ENCODE measurements at places on chromosomes 3 and 15.

DNA sequence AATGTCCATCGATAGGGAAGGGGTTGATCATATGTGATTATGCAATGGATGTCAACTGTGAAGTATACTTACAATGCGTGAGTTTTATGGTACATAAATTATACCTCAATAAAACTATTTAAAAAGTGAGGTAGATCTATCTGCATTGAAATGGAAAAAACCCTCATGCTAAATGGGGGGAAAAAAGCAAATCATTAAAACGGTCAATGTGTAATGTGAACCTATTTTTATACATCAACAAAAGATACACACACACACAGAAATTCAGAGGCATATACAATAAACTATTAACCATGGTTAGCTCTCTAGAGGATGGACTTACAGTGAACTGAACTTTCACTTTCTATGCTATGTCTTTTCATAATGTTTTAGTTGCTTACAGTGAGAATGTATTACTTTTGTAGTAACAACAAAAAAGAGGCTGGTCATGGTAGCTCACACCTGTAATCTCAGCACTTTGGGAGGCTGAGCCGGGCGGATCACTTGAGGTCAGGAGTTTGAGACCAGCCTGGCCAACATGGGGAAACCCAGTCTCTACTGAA lies 23.1 kb downstream of the STIMATE start:
- no peak for DNase-seq

DNA sequence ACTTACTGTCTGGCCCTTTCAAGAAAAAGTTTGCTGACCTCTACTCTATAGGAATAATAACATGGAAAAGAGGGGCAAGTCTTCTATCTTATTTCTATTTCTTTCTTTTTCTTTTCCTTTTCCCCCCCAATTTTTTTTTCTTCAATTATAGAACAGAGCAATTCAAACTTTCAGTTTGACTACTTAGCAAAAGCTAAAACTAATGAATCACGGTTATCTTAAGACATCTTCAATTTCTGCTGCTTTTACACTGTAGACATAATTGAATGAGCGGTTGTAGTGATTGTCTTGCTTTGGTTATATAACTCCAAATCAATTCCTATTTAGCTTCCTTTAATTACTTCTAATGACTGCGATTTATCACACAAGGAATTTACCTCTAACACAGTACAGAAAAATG lies 74.3 kb upstream of the P2RY1 start:
- no peak for DNase-seq

DNA sequence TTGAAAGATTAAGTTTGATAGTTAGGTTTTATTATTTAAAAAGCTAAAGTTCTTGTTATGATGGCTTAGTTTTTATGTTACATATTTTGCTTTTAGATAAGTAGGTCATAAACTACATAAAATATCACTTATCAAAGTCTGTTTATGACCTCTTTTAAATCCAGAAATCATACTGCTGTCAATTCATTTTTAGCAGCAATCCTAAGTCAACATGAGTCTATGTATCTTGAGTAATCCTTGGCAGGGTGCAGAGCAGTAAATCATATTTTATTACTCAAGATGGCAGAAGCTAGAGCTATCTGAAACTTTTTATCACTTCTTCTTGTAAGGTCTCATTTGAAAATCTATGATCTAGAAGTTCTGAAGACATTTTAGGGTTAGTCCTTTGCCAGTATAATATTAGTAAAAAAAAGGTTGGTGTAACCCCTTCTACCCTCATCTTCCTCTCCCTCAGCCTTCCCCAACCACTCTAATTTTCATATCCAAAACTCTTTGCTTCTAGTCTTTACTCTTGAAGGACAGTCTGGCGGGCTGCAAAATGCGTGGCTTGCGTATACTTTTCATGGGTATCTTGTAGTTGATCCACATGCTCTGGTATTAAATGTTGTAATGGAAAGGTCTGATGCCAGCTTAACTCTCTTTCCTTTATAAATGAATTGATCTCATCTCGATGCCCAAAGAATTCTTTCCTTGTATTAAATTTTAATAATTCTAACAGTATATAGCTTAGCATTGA lies 134.0 kb upstream of the THRB start:
- DNase-seq, result no peak

DNA sequence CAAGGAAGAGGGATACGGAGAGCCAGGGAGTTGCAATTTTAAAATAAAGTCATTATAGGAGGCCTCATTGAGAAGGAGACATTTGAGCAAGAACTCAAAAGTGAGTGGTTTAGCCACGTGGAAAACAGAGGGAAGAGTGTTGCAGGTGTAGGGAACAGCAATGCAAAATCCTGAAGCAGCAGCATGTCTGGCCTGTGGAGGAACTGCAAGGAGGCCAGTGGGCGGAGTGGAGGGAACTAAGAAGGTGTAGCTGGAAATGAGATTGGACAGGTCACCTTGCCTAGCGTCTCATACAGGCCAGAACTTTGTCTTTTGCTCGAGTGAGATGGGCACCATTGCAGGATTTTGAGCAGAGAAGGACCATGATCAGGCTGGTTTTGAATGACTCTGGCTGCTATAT lies 34.9 kb downstream of the SAXO2 start:
- no peak for DNase-seq

DNA sequence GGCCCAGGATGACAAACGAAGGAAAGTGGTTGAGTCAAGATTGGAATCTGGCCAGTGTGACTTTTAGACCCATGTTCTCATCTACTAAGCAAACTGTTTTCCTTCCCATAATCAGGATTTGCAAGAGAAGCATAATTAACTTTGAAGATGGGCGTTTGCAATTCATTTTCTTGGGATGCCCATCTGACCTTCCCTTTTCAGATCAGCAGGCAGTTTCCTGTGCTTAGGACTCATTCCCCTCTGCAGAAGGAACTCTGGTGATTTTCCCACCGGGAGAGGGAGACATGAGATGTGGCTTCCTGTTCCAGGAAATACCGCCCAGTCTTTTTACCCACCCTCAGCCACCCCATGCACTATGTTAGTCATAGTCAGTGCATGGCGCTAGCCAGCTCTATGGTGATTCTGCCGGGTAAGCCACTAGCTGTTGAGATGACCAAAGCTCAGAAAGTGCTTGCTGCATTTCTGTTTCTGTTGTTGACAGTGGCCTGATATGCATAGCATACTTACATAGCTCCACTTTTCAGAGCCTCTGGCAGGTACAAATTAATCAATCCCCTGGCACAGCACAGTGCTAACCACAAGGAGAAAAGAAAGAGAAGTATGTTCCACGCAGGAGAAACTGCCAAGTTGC lies 129.4 kb downstream of the VGLL4 start:
- DNase-seq, result peak; percentile 26

- no peak for DNase-seq
Measured at GRCh38 chr3:188832961-188833721, 338.6 kb upstream of the TPRG1 start.

DNA sequence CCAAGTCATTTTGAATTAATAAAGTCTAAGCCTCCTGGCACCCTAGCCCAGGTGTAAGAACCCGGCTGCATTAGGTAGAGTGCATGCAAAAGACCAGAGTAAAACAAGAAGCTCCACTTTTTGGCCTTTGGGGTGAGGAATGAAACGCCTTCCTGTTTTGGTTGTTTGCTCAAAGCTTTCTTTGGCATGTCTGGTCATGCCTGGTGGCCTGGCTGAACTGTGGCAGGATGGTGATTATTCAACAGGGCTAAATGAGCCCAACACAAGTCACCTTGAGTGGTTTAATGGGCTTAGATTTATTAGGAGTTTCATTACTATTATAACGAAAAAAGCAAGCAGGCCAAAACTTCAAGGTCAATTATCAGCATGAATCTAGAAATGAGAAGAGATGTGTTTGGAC lies 40.9 kb upstream of the LDHAL6B start:
- no peak for DNase-seq

DNA sequence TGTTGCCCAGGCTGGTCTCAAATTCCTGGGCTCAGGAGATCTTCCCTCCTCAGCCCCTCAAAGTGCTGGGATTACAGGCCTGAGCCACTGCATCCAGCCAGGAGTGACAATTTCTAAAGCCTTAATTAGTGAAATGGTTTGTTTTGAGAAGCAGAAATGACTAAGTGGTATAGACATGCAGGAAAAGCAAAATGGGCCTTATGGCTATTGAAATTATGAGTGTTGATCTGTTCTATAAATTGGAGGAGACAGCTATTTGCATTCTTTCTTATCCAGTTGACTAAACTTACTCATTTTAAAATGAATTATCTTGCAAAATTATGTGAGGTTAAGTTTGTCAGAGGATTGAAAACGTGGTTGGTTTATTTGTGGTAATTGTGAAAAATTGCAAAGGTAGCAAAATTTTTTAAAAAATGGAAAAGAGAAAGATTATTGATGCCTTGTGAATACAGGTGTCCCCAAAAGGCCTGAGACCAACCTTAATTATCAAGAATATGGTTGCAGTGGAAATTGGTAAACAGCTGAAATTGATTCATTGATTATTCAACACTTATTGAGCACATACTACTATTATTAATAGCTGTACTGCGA lies 7.9 kb downstream of the RAP2B start:
- DNase-seq, result no peak

GRCh38 chr3:60086811-60087210 lies 1037.0 kb upstream of the CFAP20DC start:
- no peak for DNase-seq

DNA sequence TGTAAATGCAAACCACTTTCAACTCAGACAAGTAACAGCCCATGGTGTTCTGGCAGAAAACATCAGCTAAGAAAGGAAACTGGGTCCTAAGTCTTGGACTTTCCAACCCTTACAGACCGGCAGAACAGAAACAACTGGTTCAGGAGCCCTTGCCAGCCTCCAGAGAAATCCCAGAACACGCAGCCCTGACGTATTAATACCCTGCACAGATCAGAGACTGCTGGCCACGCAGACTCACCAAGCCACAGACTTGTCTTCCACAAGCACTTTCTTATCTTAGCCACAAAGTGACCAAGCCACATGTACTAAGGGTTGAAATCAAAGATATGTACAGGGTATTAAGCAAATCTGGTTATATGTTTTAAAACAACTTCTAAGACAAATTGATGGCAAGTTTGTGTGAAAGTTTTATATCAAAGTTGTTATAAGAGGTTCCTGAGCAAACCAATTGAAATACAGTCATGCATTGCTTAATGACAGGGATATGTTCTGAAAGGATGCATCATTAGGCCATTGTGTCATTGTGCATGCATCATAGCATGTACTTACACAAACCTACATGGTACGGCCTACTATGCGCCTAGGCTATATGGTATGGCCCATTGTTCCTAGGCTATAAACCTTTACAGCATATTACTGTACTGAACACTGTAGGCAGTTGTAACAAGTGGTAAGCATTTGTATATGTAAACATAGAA lies 36.8 kb downstream of the BTD start:
- DNase-seq, result no peak

DNA sequence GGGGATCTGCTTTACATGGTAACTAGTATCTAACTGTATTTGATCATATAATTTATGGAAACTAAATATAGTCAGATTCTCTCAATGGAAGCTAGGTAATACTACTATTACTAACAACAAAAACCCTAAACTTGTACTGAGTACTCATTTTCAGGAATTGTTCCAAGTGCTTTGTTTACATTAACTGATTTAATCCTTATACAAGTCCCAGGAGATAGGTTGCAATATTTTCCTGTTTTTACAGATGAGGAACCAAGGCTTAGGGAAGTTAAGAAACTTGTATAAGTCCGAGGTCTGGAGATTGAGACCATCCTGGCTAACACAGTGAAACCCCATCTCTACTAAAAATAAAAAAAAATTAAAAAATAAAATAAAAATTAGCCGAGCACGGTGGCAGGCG lies 7.5 kb upstream of the MTHFS start:
- no peak for DNase-seq

DNA sequence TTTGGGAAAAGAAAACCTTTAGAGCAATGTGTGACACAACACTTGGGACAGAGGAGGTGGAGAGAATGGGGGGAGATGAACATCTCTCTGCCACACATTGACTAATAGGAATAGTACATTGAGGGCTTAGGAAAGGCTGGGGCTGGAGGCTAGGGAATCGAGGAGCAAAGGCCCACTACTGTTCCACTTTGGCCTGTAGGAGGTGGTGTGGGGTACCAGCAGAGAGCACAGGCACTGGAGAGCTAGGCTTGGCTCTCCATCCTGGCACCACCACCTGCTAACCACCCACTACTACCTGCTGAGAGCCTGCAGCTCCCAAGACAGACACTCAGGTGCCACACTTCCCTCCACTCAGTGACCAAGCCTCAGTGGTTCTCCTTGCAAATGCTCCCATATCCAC lies 19.4 kb downstream of the CCDC32 start:
- DNase-seq, result no peak

- no peak for DNase-seq
Measured at GRCh38 chr3:14224895-14225294, 46.3 kb downstream of the LSM3 start.

- no peak for DNase-seq
Measured at GRCh38 chr3:111761309-111761795, 97.7 kb upstream of the PHLDB2 start.

GRCh38 chr15:99275061-99275460 lies 23.8 kb downstream of the LRRC28 start:
- DNase-seq, result no peak

GRCh38 chr15:100602823-100603393 lies 519 bp downstream of the ASB7 start:
- DNase-seq, result no peak

- no peak for DNase-seq
Measured at GRCh38 chr3:174436367-174436766, 422.8 kb upstream of the NAALADL2 start.

DNA sequence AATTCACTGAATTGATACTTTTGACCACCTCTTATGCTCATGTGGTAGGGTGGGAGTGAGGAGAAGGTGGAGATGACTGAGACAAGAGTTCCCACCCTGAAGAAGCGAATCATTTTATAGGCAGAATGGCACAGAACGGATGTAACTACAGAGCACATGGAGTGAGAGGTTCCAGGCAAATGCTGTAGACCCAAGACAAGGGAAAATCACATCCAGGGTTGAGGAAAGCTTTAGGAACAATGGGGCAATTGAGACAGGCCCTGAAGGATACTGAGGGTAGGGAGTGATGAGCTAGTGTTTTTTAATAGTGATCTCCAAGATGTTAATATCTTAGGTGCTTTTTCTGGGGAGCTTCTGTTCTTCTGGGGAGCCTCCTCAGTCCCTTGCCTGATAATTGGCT lies 8.1 kb downstream of the PCCB start:
- no peak for DNase-seq
